ENCODE measurements at places on chromosomes 2 and 18.

GRCh38 chr2:182142062-182142461 is 156.4 kb downstream of the PPP1R1C start:
- DNase-seq: no peak

GRCh38 chr2:60819155-60819862 is 62.1 kb upstream of the REL start:
- peak; percentile 79 for DNase-seq

DNA sequence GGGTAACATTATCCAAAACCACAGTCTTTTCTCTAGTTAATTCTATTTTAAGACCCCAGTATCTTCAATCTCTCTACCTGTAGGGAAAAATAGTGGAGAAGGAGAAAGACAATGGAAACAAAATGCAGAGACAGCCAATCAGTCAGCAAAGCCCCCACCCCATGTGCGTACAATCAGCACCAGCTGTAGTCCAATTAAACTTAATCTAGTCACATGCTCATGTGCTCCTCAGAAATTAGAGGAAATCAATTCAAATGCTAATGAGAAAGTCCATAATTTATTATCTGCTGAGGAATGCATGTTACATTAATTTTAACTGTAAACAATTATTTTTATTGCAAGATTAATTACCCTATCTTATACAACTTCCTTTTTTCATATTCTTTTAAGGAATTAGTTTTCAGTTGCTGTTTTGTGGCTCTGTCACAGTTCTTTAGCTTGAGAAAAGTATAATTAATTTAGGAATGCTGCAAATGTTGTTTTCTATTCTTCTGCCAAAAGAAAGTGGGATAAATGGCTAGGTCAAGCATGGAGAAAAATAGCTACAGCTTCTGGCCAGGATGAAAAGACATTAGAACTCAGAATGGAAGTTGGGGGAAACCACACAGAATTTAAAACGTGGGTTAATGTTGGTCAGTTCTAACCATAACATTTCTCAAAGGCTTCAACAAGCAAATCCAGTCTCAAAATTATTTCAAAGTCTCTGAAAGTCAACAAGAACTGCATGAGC is 232.4 kb upstream of the HNRNPA3 start:
- no peak for DNase-seq

- DNase-seq: no peak
Observed at GRCh38 chr2:239770246-239770639, 254.9 kb downstream of the NDUFA10 start.

DNA sequence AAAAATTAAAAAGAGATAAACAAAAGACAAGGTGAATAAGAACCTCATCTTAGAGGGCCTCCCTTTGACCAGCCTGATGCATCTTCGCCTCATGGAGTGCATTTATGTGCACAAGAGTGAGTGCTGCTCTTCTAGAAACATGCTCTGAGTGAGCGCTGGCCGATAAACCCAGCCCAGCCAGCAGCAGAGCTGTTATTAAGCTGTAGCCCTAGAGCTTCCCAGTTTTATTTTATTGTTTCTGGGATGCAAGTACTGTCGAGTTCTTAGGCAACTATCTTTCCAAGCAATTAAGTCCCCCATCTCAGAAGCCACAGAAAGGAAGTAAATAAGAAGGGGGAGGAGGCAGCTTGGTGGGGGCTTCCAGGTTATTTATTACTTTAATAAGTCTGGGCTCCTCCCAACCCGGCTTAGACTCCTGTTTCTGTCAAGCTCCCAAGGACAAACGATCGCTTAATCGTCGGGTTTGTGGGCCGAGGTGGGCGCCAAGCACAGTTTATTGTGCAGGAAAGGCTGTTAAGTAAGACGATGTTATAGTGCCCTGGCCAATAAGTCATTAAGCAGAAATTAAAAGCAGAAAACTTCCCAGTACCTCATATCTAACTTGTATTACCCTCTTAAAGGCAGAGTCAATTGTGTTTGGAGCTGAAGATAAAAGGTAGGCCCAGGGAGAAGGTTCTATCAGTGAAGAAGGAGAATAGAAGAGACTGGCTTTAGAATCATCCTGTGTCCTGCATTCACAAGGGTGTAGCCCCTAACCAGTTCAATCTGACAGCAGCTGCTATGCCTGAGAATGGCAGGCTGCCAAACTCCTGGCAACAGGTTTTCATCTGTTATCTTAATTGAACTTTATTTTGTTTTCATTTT is 176.3 kb downstream of the PIK3C3 start:
- DNase-seq: no peak

GRCh38 chr2:39017334-39017733 is 103.5 kb downstream of the SOS1 start:
- no peak for DNase-seq

DNA sequence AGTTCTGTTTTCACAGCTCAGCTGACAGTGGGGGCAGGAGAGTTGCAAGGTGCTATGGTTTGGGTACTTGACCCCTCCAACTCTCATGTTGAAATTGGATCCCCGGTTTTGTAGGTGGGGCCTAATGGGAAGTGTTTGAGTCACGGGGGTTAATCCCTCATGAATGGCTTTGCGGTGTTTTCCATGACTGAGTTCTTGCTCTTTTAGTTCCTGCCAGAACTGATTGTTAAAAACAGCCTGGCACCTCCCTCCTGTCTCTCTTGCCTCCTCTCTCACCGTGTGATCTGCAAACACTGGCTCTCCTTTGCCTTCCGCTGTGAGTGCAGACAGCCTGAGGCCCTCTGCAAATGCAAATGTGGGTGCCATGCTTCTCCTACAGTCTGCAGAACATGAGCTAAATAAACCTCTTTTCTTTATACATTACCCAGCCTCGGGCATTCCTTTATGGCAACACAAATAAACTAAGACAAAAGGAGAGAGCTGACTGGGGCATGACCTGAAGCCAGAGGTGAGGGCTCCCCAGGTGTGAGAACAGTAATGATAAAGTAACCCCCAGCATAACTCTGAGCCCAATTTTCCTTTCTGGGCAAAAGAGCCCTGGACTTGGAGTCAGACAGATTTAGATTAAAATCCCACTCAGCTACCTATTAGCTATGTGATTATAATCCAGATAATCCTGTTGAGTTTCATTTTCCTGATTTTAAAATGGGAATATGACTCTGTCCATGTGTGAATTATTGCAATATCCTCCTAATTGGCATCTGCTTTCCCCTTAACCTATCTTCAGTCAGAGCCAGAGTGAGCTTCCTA is 64.9 kb upstream of the CAPN13 start:
- no peak for DNase-seq

DNA sequence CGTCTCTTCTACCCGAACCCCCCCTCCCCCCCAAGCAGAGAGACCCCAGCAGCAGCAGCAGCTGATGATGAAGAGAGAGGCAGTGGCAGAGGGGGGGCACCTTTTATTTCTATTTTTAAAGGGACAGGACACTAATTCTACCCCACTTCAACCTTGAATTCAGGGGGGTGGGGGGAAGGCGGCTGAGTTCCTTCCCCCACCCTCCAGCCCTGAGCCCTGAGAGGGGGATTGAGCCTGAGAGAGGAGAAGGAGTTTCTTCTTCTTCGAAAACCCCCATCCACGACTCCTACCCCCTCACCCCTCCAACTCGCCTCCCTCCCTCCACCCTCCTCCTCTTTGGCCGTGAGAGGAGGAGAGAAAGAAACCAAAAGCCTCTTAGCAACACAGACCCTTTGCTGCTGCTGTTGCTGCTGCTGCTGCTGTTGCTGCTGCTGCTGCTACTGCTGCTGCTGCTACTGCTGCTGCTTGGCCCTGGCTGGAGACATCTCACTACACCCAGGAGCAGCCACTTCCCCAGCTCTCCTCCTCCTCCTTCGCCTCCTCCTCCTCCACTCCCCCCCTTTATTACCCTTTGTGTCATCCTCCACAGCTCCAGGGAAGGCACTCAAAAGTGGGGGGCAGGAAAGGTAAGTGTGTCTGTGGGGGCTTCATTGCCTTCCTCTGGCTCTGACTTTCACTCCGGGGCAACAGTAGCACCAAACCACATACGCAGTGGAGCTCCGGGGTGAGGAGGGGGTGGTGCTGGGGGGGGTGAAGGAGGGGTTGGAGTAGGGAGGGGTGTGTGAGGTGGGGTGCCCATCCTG is at the start of gene MBD5:
TSS of gene MBD5 (plus strand) at position 33 of the 803 bp plus-strand sequence.
- peak; percentile 41 for DNase-seq

- no peak for DNase-seq
Observed at GRCh38 chr2:35538796-35539195, 816.8 kb upstream of the CRIM1 start.

GRCh38 chr2:100018341-100019193 is 123.8 kb downstream of the AFF3 start:
- no peak for DNase-seq

DNA sequence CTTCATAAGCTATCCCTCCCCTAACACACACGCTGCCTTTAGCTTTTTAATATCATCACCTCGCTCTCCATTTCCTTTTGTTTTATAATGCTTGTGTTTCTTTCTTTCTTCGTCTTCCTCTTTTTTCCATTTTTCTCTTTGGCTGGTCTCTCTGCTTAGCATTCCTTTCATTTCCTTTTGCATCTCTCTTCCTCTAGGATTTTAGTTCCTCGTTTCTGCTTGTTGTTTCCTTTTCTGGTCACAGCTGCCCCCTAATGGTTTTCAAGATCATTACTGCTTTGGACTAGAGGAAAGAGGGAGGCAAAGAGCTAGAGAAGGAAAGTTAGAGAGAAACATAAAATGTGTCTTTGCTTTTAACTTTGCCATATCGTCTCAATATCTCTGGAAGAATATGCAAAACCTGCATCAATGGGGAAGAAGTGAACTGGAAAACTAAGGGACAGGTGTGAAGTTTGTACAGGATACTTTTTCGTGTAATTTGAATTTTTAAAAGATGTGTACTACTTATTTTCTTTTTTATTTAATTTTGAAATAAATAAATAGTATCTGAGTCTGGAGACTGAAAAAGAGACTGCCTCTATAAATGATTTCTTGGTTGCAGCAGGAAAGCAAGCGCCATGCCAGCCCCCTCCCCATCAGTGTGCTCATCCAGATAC is 6.3 kb upstream of the NRP2 start:
- no peak for DNase-seq

DNA sequence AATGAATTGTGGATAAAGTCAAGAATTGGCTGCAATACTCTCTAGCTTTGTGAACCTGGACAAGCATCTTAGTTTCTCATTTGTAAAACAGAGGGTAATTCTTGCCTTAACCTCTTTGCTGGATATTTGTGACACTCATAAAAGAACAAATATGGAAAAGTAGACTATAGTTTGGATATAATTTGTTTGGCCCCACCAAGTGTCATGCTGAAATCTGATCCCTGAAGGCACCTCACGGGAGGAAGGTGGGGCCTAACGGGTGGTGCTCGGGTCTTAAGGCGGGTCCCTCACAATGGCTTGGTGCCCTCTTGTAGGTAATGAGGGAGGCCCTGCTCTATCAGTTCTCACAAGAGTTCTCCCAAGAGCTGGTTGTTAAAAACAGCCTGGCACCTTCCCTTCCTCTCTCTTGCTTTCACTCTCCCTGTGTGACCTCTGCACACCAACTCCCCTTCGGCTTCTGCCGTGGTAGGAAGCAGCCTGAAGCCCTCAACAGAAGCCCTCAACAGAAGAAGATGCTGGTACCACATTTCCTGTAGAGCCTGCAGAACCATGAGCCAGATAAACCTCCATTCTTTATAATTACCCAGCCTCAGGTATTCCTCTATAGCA is 37.4 kb downstream of the ARL4C start:
- no peak for DNase-seq

GRCh38 chr2:24512404-24512803 is 21.4 kb downstream of the NCOA1 start:
- no peak for DNase-seq

GRCh38 chr2:81260320-81260719 is 955.8 kb upstream of the LRRTM1 start:
- DNase-seq: no peak

- no peak for DNase-seq
Observed at GRCh38 chr2:191983186-191983585, 136.3 kb upstream of the CAVIN2 start.

DNA sequence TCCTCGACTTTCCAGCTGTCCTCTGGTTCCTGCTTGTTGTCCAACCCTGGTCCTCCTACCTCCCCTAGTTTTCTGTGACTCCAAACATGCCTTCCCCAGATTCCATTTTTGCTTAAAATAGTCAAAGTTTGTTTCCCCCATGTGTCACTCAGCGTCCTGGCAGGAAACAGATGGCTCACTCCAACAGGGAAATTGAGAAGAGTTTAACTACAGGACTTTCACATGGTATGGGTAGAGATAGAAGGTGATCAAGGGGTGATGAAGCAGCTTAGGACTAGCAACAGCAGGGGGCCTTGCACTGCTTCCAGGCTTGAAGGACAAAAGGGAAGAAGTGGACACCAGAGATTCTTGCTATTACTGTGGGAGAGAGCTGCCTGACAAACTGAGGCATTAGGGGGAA is 6.1 kb upstream of the CUL3 start:
- DNase-seq: no peak

DNA sequence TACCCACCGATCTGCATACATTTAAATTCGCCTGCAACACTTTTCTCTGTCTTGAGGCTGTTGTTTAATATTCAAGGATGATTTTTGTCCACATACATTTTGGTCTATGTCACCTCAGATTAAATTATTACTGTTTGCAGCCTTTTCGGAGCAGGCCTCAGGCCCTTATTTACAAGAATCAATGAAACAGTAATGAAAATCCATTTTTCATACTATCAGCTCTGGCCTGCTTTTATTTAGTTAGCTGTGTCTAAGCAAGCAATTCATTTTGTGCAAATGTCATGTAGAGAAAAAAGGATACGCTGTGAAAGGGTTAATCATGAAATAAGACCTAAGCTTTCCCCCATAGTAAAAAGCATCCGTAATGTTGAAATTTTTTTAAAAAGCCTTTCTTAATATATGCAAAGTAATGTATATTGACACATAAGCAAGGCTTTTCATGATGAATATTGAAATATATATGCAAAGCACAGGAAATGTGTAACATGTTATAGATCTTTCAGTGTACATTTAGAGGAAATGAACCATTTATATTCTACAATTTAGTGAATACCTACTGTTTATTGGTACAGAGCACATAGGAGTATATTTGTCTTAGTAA is 1135.3 kb upstream of the ZEB2 start:
- DNase-seq: no peak

DNA sequence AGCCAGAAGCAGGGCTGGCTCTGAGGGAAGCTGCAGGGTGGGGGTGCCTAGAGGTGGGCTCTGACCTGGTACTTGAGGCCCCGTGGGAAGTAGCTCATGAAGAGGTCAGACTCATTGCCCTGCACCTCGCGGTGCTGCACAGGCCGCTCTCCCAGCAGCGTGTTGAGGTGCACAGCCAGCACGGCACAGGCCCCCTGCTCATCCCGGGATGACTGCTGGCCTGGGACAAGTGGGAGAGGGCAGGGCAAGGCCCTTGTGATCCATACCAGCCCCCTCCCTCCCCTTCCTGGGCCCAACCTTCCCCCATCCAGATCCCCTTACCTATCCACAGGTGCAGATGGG is 8.7 kb downstream of the CAPG start:
- DNase-seq: no peak

GRCh38 chr2:32963941-32964340 is 17.2 kb downstream of the LTBP1 start:
- DNase-seq: no peak

DNA sequence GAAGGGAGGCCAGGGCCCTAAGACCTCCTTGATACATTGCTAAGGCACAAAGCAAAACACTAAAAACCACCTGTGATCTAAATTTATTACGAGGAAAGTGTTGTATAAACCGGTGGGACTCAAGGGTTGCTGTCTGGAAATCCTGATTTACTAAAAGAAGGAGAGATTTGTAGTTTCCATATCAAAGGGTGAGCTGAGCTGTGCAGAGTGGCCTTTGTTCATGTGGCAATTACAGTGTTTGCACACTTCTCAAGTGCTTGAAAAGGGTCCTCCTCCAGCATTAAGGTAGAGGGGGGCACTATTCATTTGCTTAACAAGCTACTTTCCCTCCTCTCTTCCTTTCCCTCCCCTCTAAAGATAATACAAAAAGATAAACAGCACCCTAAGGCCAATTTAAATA is 30.5 kb upstream of the ITGA4 start:
- no peak for DNase-seq

GRCh38 chr18:23438608-23439366 is 14.3 kb upstream of the RIOK3 start:
- no peak for DNase-seq

Data from activated CD4-positive, alpha-beta T cell treated with anti-CD3 and anti-CD28 coated beads for 1 hour (primary cell).